Umbilical cord (tissue), 2 donors: ENCODE measurements at places on chromosomes 3 and 15. TPM values are rescaled to one million over a fixed set of nuclear protein-coding genes. Genes with fewer than 3 reads are reported as not detected.

The LYZL4 gene
- not detected for total RNA-seq

The PRR20G gene
- total RNA-seq, result 3.9 TPM

The ZNF662 gene
- 10.4 TPM for total RNA-seq

The MUC13 gene
- total RNA-seq, result 1.4 TPM

The ERICH6 gene
- not detected for total RNA-seq

The LMAN1L gene
- 1.2 TPM for total RNA-seq

The ACTC1 gene
- total RNA-seq, result 194 TPM

The SPESP1 gene
- 0.72 TPM for total RNA-seq

The KY gene
- 1.7 TPM for total RNA-seq

DNA sequence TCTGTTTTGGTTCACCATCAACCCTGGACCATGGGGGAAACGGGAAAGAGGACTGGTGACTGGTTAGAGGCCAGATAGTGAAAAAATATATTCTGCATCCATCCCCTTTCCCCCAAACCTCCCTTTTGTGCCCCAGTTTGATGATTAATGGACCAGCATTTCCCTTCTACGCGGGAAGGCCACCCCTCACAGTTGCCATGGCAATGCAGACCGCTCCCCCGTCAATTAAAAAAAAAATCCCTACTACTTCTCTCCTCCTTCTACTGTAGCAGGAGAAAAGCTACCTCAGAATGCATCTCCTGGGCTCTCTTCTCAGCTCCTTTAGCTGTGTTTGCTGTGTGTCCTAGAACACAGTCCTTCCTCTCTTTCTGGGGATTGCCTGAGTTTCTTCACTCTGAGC, 4.0 kb downstream of the BAHD1 start:
- DNase-seq, result no peak

GRCh38 chr3:50375258-50375931, 16.1 kb upstream of the TMEM115 start:
- DNase-seq, result no peak

DNA sequence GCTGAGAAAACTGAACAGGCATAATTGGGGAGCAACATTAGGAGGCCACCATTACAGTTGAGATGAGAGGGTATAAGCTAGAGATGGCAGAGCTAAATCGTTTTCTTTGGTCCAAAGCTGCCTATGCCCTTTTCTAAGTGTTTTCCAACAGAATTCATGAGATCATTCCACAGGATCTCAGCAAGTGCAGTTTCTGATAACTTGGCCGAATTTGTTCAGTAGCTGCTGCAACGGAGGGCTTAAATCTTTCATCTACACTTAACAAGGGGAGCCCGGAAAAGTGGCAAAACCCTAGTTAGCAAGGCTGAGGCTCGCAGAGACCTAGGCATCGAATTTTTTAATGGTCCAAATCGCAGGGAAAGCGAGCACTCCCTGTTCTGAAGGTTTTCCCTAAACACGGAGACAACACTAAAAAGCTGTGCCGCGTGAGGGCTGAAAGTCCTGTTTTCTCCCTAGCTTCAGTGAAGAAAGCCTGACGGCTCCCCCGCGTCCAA, 531 bp upstream of the BLOC1S6 start:
- no peak for DNase-seq

DNA sequence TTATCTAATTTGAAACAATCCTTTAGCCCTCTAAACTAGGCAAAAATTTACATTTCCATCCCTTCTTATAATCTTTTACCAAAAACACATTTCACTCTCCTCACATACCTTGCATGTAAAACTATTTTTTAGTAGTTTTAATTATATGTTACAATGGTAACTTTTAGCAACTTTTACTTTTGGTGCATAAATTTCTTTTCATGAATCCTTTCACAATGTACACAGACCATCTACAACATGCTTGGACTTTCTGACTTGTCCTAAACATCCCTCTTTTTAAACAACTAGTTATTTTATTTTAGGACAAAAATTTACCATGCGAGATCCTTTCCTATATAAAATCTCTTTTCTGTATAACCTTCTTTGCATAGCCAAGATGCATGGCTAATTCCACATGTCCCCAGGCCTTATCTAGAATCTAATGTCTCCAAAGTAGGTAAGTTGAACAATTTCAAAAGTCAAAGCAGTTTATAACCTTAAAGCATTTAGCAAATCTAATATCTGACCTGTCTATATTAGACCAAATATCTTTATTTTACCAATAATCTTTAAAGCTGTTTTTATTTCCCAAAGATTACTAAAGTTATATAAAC, 14.4 kb upstream of the ALDH1L1 start:
- DNase-seq, result no peak

DNA sequence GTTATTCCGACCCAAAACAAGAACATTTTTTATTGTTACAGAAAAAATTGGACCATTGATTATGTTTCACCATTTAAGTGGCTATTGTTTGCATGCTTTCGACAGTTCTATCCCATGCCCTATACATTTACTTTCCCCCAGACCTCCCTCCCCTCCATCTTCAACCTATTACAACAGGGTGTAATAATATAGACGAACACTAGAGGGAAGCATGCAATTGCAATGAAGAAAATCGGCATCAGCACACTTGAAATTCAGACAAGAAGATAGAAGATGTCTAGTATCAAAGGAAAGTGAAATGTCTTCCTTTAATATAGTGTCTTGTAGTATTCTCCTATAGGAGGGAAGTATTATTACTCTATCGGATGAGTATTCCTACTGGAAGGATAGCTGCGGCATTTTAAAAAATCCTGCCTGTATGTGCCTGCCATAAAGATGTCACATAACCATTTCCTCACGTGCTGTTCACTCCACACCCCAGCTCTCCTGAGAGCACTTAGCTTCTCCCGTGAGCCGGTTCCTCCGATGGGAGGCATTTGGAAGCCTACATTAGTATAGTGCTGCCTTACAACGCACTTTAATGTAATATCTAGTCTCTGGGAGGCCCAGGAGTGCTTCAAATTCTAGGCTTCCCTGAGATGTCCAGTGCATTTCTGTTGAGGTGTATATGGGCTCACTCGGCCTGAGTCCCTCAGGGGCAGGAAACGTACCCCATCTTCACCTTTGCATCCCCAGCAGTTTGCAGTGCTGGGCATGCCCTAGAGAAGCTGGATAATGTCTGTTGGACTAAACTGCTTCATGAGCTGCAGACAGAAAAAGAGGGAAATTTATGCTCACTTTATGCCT, 17.8 kb upstream of the ERICH6 start:
- peak; percentile 82 for DNase-seq

- no peak for DNase-seq
Measured at GRCh38 chr3:190294030-190294429, 28.2 kb downstream of the CLDN1 start.

GRCh38 chr3:36649125-36649524, 115.2 kb downstream of the DCLK3 start:
- DNase-seq, result no peak

DNA sequence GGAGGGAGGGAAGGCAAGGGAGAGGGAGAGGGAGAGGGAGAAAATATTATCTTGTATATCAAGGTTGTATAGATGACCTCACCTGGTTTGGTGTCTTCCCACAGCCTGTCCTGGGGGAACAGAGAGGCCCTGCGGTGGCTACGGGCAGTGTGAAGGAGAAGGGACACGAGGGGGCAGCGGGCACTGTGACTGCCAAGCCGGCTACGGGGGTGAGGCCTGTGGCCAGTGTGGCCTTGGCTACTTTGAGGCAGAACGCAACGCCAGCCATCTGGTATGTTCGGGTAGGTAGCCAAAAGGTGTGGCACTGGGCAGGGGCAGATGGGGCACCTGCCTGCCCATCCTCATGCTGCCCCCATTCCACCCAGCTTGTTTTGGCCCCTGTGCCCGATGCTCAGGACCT, 7.1 kb downstream of the CRELD1 start:
- DNase-seq, result no peak

GRCh38 chr15:60052796-60053195, 48.7 kb downstream of the FOXB1 start:
- DNase-seq, result no peak

GRCh38 chr3:18443665-18444594, 18.8 kb upstream of the SATB1 start:
- DNase-seq, result peak; percentile 13

GRCh38 chr3:48299746-48300712, 33.4 kb downstream of the SPINK8 start:
- DNase-seq, result no peak

DNA sequence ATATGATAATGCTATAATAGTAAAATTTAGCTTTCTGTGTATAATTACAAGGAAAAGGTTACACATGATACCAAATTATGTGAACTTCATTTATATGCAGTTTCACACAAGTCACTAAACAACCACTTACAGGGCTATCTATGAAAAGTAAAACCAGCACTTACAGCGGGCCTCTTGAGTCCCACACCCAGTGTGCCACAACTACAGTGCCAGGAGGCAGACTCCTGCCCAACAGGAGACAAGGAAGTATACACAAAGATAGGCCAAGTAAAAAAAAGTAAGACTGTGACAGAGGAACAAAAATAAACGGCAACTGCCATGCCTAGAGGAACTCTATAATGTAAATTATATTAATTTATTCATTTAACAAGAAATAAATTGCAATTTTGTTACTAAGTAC, 53.4 kb upstream of the NEK10 start:
- no peak for DNase-seq

GRCh38 chr15:82150645-82151044, 104.8 kb upstream of the MEX3B start:
- no peak for DNase-seq

DNA sequence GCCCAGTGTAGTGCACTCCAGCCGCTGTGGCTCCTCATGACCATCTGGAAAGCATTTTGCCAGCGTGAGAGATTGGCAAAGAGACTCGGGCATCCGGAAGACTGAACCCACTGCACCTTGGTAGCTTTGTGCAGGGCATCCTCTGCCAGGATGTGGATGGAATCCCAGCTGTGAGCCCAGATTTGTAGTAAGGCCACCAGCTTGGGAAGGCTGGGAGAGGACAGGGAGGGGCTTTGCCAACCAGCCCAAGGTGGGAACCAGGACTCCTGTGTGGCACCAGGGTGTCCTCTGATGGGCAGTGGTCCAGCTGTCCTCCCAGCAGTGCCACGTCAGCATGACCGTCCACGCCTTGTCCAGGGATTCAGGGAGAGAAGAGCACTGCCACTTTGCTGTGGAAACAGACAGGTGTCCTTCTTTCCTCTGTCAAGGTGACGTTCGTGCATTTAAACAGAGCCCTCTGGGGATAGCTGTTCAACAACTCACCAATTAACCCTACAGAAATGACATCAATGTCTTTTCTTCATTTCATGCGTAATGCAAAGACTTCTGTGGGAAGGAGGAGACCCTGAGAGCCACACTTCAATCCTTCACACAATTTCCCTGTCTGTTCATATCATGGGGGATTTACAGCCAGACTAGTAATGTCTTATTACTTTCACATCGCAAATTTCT, 19.1 kb downstream of the KLF15 start:
- no peak for DNase-seq

DNA sequence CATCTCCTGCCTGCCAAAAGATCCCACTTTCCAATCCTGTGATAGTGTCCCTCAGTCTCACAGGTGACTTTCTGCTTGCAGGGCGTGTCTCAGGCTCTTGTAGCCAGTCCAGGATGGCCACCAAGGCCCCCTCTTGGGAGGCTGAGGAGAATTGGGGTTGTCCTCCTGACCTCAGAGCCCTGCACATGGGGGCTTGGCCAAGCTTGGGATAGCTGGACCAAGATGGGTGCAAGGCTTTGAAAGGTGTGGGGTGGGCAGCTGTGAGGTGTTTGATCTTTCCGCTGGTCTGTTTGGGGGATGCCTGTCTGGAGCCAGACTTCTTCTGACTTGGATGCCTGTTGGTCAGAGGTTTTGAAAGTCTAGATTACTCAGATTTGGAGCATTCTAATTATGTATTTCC, 12.0 kb upstream of the CPNE9 start:
- no peak for DNase-seq

- no peak for DNase-seq
Measured at GRCh38 chr15:81331600-81331999, 7.7 kb upstream of the STARD5 start.

DNA sequence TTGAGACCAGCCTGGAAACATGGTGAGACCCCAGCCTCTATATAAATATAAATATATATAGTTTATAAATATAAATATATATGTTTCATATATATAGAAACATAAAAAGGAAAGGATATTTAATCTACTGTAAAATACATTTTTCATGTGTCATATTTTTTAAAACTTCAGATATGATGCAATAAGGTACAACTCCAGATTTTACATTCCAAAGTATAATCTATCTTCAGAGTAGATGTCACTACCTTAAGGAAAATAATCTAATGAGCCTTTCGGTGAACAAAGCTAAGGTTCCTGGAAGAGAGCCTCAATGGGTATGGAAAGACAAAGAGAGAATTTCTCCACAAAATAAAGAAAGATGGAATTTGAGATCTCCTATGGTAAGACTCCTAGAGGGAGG, 16.9 kb downstream of the EFHB start:
- no peak for DNase-seq

- no peak for DNase-seq
Measured at GRCh38 chr15:98003996-98004395, 43.5 kb downstream of the ARRDC4 start.

DNA sequence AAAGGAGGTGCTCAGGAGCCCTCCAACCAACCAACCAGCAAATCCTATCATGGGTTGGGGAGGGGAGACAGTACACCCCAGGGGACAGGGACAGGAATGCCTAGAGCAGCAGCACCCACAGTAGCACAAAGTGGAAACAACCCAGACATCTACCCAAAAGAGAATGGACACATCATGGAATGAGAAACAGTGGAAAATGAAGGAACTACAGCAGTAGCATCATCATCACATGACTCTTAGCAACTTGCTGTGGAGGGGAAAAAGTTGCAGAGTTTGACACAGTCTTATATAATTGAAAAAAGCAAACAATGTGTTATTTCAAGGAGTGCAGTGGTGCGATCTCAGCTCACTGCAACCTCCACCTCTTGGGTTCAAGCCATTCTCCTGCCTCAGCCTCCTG, 11.0 kb downstream of the C3orf22 start:
- DNase-seq, result no peak

GRCh38 chr15:73985101-73985873, 6.8 kb downstream of the STOML1 start:
- no peak for DNase-seq

DNA sequence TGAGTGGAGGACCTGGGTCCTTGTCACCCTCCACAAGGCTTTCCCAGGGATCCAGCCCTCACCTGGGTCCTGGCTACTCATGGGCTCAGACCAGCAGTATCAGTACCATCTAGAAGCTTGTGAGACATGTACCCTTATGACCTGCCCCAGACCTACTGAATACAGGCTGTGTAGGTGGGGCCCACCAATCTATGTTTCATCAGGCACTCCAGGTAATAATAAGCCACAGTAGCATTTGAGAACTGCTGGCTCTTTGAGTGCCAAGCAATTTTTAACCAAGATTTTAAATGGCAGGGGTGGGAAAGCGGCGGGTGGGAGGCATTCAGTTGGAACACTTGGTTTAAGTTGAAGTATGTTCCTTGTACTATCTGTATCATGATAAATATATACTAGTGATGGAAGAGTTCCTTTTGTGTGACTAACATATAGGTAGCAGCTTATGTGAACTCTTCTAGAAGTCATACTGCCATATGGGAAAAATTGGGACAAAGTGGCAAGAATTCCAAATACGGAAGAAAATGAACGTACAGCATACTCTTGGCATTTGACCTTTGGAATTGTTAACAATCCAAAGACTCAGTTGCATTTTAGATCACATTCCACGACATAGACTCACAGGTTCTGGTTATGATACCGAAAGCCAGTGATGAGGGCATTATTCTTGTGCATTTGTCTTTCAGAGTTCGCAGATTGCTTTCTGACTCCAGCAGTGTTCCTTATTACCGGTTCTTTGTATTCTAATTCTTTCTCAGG, 190.4 kb downstream of the GHSR start:
- no peak for DNase-seq
